ENCODE measurements at places on chromosomes 4 and X.

DNA sequence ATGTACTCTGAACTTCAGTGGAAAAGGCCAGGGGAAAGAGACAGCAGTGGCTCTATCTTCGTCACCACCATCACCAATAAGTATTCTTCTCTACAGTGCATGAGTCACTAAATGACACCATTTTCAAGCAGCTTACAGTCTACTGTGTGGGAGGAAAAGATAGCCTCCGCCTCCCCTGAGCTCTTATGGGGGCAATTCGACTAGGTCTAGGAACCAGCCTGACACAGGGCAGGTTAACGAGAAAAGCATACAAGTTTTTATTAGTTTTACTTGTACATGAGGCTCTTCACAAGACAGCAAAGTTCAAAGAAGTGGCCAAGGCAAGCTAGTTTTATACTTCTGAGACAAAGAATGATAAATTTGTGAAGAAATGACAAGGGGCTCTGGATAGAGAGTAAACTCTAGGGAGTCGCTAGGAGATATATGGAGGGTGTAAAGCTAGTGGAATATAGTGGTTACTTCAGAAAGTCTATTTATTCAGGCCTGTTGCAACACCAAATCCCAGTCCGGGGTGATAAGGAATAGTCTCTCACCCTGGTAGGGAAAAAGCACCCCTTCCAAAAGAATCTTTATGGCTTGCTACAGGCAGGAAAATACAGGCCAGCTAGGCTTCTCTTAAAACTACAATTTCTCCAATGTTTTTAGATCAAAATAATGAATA is 49.7 kb downstream of the SCD5 start:
- no peak for DNase-seq

GRCh38 chr4:60911127-60911526 is 289.0 kb upstream of the ADGRL3 start:
- no peak for DNase-seq

DNA sequence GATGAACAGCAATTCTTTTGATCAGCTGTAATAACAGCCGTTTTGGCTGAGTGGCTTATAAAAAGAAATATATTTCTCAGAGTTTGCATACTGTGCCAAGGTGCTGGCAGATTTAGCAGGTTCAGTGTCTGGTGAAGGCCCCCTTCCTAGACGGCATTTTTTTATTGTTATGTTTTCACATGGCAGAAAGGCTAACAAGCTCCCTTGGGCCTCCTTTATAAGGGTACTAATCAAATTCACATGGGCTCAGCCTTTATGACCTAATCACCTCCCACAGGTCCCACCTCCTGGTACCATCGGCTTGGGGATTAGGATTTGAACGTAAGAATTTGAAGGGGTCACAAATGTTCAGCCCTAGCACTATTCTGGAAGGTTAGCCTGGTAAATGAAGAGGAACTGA is 431.9 kb downstream of the SPOCK3 start:
- no peak for DNase-seq

DNA sequence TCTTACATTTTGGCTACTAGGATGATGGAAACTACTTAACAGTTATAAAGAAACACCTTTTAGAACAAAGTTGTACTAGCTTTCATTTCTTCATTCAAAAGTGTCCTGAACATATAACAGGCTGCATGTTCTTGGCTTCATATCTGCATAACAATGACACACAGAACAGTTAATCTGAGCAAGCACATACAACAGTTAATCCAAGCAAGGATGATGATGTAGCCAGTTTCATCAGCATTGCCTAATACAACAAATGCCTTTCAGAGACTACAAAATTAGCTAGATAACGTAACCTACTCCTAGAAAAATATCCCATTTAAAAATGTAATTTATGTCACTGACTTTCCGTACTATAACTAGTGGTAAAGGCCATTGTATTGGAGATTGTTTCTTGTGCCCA is 182.1 kb downstream of the SCFD2 start:
- no peak for DNase-seq

- peak; percentile 97 for DNase-seq
These were observed 64.8 kb downstream of the TSC22D3 start for GRCh38 chrX:107710617-107711391.

- no peak for DNase-seq
These were observed 134.1 kb upstream of the GUCY1A1 start for GRCh38 chr4:155532373-155533085.

GRCh38 chr4:157550028-157550427 is 329.5 kb downstream of the GRIA2 start:
- no peak for DNase-seq

- DNase-seq = peak; percentile 67
These were observed 55.0 kb downstream of the BEX3 start for GRCh38 chrX:103431316-103431715.

DNA sequence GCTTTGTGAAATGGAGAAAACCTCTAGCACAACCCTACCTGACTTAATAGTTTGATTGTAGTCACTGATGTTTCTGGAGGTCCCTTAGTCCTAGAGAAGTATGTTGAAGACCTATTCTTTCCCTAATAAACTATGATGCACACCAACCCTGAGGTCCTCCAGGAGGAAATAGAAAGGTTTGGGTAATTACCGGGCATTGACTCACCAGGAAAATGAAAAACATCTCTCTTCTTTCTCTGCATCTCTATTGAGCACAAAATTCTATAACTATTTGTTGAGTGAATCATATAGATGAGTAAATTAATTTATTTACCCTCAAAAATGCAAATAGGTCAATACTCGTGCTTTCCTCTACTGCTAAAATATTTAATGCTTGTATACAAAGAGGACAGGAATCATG is 582.4 kb upstream of the FAM241A start:
- DNase-seq = peak; percentile 69

GRCh38 chrX:15328821-15329220 is 6.5 kb downstream of the PIGA start:
- DNase-seq = no peak

DNA sequence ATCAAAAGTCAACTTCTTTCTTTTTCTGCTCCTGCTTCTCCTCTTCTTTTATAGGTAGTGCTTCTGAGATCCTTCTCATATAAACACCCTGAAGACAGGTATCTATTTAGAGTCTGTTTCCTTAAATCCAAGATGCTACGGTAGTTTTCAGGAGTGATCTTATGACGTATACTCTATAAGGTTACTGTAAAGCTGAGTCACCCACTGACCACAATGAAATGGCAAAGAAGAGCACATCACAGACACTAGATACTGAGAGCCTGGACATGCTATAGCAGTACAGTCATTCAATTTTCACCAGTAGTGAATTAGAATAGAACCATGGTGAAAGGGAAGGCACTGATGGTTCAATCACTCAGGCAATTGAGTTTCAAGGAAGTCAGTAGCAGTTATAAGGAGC is 412.5 kb downstream of the ADAM29 start:
- peak; percentile 85 for DNase-seq

GRCh38 chr4:37770016-37770415 is 56.5 kb upstream of the PGM2 start:
- DNase-seq = peak; percentile 59

DNA sequence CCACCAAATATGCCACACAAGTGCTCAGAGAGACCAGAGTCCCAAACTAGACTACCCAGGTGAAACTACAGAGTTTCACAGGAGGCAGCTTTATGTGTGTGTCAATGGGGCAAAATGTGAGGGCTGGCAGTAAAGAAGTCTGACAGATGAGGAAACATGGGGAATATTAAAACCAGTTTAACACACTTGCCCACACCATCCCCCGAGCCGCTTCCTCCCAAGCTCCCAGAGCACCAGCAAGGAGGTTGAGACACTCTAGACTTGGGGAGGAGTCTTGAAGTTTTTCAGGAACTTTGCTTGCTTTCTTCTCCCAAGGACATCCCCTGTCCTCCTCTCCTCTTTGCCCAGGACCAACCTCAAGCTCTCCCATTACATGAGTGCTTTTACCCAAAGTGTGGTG is 94.7 kb upstream of the SPRY1 start:
- no peak for DNase-seq

DNA sequence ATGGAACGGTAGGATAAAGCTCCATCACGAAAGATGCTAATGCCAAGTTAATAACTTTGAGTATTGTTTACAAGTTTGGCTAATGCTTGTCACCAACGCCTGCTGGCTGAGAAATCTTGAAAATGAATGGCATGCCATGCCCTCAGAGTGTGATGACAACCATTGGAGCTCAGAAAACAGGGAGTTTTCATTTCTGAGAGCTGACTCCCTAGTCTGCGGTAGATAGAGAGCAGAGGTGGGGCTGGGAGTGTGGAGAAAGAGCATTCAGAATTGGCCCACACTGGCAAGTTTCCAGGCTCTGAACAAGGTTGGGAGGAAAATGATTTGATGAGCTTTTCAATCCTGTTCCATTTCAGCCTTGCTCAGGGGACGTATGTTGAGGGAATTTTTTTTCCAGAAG is 183.9 kb downstream of the CPEB2 start:
- no peak for DNase-seq

- no peak for DNase-seq
These were observed 1242.9 kb downstream of the C4orf33 start for GRCh38 chr4:130338851-130339250.

DNA sequence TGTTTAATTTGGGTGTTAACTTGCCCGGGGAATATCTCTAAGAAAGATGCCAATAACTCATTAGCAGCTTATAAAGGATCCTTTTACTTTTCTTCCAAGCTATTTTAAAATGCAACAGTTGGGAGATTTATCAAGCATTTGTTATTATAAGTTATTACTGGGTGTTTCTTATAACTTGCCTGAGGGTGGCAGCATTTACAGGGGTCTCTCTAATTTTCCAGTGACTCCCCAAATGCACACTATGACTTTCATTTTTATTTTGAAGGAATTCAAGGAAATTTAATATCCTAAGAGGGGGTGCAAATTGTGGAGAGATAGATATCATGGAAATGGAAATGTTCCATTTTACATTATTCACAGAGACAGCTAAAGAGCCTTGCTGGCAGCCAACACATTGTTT is 138.0 kb downstream of the PDGFRA start:
- no peak for DNase-seq

DNA sequence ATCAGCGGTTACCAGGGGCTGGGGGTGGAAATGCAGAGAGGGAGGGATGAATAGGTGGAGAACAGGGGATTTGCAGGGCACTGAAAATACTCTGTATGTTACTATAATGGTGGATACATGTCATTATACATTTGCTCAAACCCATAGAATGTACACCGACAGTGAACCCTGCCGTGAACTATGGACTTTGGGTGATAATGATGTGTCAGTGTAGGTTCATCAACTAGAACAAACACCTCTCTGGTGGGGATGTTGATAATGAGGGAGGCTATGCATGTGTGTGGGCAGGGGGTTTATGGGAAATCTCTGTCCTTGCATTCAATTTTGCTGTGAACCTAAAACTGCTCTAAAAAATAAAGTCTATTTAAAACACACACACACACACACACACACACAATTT is 11.5 kb downstream of the HPSE start:
- DNase-seq = no peak

DNA sequence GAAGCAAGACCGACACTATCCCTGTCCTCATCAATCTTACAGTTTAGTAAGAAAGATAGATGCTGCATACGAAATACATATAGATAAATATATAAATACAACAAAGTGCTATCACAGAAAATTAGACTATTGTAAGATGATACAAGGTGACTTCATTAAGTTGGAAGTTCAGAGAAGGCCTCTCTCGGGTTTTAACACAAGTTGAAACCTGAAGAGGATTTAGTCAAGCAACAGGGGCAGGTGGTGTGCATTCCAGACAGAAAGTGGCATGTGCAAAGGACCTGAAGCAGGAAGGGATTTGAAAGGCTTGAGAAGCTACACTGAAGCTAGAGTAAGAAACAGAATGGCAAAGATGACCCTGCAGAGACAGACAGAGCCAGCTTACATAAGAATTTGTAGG is 36.5 kb downstream of the USP46 start:
- no peak for DNase-seq

GRCh38 chr4:70606459-70606858 is 14.4 kb downstream of the AMBN start:
- no peak for DNase-seq

DNA sequence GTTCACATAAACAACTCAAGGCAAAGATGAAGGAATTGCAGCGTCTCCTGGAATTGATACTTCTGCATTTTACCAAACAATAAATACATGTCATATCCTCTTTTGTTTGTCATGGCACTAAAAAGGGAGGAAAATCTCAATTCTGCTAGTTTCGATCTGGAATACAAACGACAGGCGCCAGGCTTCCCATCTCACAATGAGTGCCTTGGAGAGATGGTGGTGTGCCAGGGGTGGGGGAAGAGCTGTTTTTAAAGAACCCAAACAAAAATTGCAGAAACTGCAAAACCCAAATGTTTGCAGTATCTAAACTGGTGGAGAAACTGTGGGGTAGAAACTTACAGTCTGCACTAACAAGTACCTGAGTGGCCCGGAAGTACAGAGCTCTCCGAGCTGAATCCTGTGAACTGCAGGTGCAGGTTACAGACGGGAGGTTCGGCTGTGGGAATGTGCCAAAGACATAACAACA is 53.0 kb upstream of the KLF3 start:
- no peak for DNase-seq

DNA sequence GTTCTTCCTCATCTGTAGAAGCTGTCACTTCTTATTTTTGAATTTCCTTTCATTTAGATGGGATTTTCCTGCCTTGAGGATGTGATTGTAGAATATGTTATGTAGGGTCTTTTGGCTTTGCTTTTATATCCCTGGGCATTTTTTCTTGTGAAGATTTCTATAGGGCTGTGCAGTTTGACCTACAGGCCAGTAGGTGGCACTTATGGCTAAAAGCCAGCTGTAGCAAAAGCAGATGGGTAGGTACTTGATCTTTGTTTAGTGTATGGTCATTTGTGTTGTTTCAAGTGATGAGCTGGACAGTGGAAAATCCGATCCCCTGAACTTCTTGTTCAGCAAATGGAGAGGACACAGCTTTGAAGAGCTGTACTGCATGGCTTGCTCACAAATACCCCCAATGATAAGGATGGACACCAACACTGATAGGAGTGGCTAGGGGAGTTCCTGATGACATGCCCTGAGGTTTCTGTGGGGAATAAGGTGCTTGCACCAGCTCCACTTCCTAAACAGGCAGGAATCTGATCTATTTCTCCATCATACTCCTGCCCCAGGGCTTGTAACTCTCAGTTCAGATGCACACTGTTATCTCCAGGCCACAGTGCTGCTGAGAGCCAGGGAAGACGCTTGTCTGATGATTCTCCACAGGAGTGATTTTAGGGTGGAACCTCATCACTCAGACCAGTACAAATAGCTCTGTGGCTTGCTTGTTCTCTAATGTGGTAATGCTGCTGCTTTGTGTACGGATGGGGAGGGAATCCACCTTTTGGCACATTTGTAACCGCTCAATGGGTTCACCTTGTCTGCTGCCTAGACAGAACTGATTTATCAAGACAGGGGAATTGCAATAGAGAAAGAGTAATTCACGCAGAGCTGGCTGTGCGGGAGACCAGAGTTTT is 417.1 kb upstream of the MAGEB16 start:
- DNase-seq = peak; percentile 32

DNA sequence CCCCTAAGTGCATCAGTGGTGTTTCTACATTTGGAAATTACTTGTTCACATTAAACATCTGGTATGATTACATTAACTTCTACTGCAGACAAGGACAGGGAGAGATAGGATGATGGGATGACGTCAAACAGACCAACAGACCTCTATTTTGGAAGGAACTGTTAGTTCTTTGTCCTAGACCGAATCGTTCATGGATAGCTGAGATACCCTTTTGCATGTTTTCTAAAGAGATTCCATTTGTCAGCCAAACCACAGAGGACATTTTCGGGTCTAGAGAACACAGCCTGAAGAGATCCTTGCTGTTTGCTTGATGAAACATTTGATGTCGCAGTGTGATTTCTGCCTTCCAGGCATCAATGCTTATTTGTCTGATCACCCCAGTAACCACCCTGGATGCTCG is 27.7 kb downstream of the CHST7 start:
- peak; percentile 57 for DNase-seq

GRCh38 chrX:56025872-56026571 is 206.1 kb upstream of the KLF8 start:
- DNase-seq = no peak

All from fibroblast of mammary gland (primary cell).